ENCODE measurements at places on chromosomes 2 and 18.

DNA sequence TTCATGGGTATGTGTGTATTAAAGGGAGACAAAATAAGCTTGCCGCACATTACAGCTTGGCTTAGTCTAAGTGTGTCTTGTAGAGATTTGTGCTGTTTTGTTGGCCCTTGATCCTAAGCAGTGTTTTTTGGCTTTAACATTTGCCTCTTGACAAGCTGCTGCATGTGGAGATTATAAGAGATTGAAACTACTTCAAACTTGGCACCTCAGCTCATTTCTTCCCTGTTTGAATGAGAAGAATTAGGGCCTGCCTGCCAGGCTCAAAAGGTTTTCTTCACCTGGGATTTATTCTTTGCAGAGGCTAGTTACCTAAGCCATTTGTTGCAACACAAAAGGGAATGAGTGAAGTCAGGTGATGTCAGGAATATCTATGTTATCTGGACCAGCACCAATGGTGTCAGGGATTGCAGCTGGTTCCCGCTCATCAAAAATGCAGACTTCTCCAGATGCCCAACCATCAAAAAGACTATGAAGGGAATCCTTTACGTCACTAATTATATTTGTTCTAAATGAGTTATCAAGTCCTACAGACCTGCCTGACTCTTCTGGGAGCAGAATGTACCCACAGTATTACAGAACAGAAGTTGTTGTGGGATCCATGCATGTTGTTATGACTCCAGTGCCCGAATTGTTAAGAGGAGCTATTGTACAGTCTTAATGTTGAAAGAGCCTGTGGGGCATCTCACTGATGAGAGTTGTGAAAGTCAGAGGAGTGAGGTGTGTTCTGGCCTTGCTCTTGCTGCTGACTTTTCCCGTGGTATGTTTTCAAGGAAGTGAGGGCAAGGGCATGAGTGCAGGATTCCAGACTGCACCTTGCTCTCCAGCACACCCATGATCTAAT lies 31.0 kb downstream of the ABCA12 start:
- no peak for DNase-seq

DNA sequence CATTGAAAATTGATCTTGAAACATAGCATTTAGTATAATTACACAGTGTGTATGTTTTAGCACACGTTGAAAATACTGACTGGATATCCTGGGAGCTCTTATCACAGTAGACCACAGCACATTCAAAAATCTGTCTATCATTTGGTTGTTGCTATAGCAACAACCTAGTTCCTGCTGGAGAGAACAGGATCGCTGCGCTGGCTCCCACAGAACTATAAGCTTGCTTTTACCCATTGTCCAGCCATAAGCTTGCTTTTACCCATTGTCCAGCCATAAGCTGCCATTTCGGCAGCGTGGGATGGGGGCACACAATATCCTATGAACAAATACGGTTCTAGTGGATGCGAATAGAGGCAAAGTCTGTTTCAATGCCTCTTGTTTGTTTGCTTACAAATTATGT lies 70.4 kb upstream of the ST6GAL2 start:
- DNase-seq: no peak

GRCh38 chr2:206368933-206369569 lies 74.3 kb upstream of the ADAM23 start:
- no peak for DNase-seq

DNA sequence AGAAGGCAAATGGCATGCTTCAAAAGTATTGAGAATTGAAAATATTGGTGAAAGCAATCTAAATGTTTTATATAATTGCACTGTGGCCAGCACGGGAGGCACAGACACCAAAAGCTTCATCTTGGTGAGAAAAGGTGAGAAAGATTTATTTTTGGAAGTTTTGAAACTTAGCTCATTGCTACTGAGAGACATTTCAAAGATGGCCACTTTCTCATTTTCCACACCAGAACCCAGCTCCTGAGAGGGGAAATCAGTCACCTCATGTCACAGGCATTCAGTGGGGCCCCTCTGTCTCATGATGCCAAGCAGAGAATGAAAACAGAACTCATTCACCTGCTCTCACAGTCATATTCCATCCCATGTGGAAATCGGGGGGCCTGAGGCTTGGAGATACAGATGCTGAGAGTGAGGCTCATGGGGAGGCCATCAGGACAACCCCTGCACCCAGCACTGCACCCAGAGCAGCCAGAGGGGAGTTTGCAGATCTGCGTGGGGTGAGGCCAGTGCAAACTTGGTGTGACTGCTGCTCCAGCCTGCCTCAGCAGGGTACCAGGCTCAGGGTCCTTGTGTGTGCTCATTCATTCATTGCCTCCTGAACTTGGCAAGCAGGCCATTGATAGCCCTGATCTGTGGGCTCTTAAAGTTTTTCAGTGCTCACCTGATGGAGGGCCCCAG lies 31.4 kb downstream of the IL18R1 start:
- no peak for DNase-seq

GRCh38 chr2:54455131-54455562 lies 980 bp upstream of the SPTBN1 start:
- DNase-seq: peak; percentile 12

GRCh38 chr2:223051693-223052289 lies at the start of gene KCNE4:
TSS of gene KCNE4 (plus strand) at chr2:223052190. CDS start at chr2:223052831, 641 bp downstream.
- no peak for DNase-seq

DNA sequence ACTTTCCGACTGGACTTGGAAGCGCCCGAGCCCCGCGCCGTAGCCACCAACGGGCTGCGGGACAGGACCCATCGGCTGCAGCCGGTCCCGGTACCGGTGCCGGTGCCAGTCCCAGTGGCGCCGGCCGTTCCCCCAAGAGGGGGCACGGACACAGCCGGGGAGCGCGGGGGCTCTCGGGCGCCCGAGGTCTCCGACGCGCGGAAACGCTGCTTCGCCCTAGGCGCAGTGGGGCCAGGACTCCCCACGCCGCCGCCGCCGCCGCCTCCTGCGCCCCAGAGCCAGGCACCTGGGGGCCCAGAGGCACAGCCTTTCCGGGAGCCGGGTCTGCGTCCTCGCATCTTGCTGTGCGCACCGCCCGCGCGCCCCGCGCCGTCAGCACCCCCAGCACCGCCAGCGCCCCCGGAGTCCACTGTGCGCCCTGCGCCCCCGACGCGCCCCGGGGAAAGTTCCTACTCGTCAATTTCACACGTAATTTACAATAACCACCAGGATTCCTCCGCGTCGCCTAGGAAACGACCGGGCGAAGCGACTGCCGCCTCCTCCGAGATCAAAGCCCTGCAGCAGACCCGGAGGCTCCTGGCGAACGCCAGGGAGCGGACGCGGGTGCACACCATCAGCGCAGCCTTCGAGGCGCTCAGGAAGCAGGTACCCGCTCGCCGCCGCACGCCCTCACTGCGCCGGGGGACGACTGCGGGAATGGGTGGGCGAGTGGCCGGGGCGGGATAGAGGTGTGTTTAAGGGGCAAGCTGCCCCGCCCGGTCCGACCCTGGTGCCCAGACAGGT lies 713 bp downstream of the ATOH8 start:
- peak; percentile 56 for DNase-seq

DNA sequence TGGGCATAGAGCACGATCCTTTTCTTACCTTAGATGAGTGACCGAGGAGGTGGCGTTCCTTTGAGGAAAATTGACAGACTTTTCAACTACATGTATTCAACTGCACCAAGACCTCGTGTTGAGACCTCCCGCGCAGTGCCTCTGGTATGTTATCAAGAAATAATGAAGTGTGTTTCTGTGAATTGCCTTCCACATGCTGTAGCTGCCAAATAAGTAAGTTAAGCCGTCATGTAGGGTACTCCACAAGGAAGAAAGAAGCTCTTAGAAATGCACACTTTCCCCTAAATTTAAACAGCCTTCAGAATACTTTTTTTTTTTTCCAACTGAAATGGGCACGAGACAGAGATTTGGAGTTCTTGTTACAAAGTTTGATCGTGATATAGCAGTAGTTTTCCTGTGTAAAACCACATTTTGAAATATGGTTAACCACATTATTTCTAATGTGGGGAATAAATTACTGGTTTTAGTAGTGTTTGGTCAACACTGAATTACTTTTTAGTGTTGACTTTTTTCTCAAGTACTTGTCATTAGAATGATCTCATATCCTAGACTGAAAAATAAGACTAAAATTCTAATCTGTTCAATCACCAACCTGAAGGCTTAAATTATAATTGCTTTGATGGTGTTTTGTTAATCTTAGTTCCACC lies 30.5 kb downstream of the PDK1 start:
- DNase-seq: no peak

DNA sequence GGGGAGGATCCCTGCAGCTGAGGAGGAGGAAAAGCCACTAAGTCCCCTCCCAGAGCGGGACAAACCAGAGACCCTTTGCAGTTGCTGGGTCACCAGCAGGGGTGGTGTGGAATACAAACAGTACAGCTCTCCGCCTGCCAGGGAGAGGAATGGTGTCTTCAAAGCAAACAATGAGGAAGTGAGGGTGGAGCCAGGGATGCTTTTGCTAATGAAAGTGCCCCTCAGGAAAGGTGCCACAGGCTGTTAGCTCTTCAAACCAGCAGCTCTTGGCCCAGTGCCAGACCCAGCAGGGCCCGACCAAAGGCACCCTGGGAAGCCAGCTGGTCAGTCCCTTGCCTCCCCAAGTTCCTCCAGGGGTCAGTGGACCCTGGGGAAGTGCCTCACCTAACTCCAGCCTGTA lies 102.8 kb downstream of the HIBCH start:
- DNase-seq: peak; percentile 37

GRCh38 chr18:2998644-2999043 lies 14.3 kb downstream of the LPIN2 start:
- DNase-seq: no peak

- DNase-seq: no peak
These were observed 201.6 kb downstream of the TRIB2 start for GRCh38 chr2:12918138-12918834.

DNA sequence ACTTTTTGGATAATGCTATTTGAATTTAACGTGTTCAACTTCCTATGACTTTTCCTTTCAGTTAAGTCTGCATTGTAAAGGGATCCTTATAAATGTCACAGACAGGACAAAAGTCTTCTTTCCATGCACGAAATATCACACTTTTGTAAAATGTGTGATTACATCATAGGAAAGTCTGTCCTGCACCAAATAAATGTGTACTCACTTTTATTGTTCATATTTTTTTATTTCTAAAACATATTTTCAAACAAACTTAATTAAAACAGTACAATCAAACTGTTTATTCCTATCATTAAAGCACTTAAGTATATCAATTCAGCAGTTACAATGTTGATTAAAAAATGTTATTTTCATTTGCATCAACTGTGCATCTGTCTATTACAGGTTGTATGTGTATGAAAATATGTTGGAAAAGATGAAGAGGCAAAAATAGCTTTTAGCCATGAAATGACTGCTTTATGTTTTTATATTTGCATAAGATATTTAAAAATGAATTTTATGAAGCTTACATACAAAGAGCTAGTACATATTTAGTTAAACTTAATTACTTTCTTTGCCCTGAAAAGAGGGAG lies 105.6 kb downstream of the CSRNP3 start:
- no peak for DNase-seq

- no peak for DNase-seq
These were observed 7.9 kb downstream of the DES start for GRCh38 chr2:219426068-219426443.

GRCh38 chr2:4354164-4354563 lies 650.8 kb downstream of the DCDC2C start:
- no peak for DNase-seq

- DNase-seq: no peak
These were observed 42.4 kb downstream of the TCF7L1 start for GRCh38 chr2:85175369-85176299.

DNA sequence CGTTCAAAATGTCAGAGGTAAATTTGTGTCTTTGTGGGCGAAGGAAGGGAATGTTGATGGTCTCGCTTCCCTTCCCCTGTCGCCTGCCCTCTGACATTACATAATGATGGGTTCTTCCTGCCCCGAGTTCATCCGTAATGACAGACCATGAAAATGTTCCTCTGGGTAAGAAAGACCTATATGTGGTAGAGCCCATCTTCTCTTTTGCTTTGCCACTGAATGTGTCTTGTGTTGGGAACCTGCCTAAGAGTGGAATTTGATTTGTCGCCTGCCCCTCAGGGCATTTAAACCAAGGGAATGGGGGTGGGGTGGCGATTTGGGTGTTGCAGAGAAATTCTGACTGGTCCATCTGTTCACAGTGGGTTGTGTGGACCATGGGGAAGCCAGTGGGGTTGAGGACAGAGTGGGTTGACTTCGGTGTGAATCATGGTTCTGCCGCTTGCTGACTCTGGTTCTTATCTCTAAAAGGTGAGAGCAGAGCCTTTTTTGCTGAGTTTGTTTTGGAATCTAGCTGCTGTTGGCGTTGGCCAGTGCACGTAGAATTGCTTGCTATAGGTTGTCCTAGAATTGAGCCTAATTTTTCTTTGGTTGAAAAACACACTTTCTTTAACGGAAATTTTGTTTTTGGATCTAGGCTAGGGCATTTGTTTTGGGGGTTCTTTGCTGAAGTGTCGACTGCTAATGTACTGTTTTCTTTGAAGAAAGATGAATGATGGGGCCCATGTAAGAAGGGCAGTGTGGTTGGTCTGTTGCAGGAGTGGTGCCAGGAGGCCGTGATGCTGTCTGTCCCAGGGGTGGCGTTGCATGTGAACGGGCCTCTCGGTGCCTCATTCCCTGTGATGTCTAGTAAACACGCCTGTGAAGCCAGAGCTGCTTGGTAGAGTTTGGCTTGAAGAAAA lies 1.3 kb downstream of the INPP4A start:
- no peak for DNase-seq

DNA sequence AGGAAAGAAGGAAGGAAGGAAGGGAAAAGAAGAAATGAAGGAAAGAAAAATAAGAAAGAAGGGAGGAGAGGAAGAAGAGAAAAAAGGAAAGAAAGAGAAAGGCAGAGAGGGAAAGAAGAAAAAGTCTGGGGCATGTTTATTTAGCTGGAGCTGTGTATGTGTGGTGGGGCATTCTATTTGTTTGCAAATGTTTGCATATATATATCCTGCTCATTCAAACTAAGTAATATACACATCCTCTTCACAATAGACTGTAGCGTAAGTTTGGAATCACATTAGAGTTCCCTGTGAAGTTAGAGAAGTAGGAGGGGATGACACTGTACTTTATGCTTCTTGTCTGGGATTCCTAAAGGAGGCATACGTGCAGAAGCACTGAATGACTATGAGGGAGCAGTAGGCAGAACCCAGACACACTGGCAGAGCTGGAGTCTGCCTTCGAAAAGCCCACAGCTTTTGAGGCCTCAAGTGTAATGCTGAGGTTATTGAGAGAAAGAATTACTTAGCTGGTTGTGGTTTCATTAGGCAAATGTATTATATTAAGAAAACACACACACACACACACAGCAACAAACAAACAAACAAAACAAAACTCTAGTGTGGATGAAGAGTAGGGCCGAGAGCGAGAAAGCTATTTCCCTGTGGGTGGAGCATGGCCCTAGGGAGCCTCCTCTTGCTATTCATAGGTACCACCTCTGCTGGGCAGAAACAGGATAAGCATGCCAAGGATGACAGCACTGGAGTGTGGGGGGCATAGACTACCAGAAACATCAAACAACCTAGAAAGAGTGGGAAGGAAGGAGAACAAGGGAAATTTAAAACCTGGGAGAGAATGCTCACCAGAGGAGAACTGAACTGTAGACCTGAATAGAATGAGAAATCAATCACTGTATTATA lies 905.1 kb upstream of the NXPH2 start:
- DNase-seq: no peak

DNA sequence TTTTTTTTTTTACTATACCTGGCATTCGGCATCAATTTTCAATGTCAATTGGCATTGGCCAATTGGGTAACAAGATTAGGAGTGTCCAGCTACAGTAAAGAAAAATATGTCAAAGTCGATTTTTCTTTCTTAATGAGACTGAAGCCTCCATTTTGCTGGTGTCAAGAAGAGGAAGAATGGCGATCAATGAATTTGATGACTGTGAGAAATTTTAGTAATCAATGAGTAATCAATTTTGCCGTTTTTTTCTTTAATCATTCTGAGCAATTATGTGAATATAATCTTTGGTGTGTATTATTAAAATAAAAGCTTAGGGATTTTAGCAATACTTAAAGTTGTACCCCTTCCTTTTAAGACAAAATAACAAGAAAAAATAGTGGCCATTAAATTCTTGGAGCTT lies 69.7 kb downstream of the TMEM200C start:
- DNase-seq: no peak

All from neuronal stem cell (in vitro differentiated cells).